ENCODE measurements at places on chromosomes 2 and 18.

DNA sequence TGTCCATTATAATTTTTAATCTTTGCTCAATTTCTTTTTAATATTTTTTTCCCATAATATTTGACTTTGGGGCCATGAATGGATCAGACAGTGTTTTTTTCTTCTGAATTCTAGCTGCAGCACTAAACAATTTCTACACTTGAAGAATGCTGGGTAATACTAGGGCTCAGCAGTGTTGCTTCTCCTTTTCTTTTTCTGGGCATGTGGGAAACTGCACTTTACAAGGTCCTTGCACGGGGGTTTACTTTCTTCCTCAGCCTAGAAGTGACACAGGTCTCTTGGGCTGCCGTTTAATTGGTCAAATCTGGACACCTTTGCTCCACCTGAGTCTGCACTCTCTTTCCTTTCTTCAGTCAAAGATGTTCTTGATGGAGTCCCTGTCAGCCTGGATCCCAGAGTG, 135.4 kb upstream of the APCDD1 start:
- DNase-seq, result no peak

GRCh38 chr2:232876161-232876977, 6.3 kb downstream of the SNORC start:
- DNase-seq, result no peak

DNA sequence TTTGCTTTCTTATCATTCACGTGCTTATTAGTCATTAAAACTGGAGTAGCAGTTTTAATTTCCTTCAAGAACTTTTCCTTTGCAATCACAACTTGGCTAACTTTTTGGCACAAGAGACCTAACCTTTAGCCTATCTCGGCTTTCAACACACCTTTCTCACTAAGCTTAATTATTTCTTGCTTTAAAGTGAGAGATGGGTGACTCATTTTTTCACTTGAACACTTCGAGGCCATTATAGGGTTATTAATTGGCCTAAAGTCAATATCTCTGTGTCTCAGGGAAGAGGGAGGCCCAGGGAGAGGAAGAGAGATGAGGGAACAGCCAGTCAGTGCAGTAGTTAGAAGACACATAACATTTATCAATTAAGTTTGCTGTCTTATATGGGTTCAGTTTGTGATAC, 289.8 kb downstream of the RBM43 start:
- no peak for DNase-seq

- no peak for DNase-seq
These were observed 83.7 kb downstream of the INPP5D start for GRCh38 chr2:233143700-233144331.

- DNase-seq, result no peak
These were observed 100.0 kb upstream of the CXCR4 start for GRCh38 chr2:136217996-136218395.

DNA sequence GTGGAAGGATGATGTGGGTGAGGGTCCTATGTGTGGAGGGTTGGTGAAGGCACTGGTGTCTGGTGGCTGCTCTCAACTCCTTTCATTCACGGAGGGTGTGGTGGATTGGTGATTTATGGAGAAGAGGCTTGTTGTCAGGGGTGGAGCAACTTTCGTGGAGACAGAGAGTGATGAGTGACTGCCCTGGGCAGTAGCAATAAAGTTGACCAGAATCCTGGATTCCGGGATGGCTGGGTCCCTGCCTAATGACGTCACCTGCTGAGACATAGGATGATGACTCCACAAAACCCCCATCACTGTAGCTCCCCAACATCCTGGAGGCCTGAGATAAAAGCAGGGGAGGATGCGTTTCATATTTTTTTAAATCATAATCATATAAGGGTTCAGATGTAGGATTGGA, 193.0 kb downstream of the ACKR3 start:
- no peak for DNase-seq

- DNase-seq, result no peak
These were observed 443.7 kb upstream of the CWC22 start for GRCh38 chr2:180450841-180451240.

DNA sequence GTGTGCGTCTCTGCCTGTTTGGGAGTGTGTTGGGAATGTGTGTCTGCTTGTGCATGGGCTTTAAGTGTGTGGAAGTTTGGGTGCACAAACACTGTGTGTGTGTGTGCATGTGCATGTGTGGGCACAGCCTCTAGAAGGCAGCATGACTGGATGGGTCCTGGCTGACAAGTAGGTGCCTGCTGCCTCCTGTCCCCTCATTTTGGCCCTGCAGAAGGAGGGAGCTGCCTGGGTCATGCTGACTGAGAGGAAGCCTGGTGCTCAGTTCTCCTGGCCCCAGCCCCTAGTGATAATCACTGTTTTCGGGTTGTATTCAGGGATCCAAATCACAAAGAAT, 34.1 kb downstream of the GLI2 start:
- DNase-seq, result no peak

GRCh38 chr2:20594048-20594750, 56.7 kb downstream of the HS1BP3 start:
- DNase-seq, result no peak

DNA sequence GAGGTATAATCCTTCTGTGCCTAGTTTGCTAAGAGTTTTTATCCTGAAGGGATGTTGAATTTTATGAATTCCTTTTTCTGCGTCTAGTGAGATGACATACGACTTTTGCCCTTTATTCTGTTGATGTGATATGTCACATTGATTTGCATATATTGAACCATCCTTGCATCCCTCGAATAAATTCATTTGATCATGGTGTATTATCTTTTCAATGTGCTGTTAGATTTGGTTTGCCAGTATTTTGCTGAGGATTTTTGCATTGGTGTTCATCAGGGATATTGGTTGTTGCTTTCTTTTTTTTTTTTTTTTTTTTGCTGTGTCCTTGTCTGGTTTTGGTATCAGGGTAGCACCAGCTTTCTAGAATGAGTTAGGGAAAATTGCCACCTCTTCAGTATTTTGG, 9.1 kb downstream of the GCC2 start:
- no peak for DNase-seq

GRCh38 chr2:8378016-8378810, 303.6 kb upstream of the ID2 start:
- DNase-seq, result no peak

GRCh38 chr2:230601510-230601909, 111.1 kb upstream of the CAB39 start:
- DNase-seq, result no peak

GRCh38 chr18:10057894-10058791, 144.3 kb downstream of the VAPA start:
- no peak for DNase-seq

DNA sequence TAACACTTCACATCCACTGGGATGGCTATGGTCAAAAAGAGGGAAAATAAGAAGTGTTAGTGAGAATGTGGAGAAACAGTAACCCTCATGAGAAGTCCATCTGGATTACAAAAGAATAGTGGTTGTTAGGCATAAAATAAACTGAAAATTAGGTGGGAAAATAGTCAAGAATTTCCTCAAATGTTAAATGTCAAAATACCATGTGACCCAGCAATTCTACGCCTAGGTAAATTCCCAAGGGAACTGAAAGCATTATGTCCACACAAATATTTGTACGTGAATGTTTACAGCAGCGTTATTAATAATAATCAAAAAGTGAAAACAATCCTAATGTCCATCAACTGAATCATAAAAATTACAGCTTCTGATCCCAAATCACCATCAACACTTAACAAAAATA, 11.0 kb downstream of the WDR33 start:
- no peak for DNase-seq

GRCh38 chr2:219425238-219426067, 7.3 kb downstream of the DES start:
- DNase-seq, result no peak

DNA sequence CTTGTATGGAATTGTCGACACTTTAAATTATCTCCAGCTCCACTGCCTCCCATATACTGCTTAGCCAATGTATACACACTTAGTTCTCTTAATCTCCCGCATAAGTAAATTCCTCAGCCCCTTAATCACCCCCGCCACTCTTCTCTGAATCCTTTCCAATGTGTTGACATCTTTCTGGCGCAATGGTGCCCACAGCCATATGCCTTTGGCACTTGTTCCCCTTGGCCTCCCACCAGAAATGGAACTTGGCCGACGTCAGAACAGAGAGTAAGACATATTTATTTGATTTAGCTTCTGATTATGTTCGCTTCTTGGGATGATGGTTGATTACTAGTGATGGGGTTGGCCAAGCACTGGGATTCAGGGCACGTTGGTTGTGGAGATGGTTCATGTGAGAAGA, 1089.3 kb upstream of the CELF4 start:
- DNase-seq, result no peak

DNA sequence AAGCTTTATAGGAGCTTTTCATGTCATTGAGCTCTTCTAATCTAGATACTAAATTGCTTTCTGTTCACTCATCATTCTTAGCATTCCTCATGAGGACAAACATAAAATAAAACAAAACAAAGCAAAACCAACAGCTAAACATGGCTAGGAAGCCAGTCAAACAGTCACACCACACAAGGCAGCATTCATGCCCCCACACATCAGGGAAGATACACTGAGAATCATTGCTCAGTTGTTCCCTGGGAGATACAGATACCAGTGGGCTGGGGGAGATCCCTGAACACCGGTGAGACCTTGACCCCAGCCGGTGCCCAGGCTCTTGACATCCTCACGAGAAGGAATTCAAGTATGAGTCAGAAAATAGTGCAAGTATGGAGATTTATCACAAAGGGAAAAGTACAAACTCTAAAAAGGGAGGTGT, 177.9 kb upstream of the ARL4C start:
- no peak for DNase-seq

- no peak for DNase-seq
These were observed 194.8 kb downstream of the ZNF804A start for GRCh38 chr2:184793176-184793575.

- DNase-seq, result no peak
These were observed 17.1 kb downstream of the KRCC1 start for GRCh38 chr2:88038263-88039105.

DNA sequence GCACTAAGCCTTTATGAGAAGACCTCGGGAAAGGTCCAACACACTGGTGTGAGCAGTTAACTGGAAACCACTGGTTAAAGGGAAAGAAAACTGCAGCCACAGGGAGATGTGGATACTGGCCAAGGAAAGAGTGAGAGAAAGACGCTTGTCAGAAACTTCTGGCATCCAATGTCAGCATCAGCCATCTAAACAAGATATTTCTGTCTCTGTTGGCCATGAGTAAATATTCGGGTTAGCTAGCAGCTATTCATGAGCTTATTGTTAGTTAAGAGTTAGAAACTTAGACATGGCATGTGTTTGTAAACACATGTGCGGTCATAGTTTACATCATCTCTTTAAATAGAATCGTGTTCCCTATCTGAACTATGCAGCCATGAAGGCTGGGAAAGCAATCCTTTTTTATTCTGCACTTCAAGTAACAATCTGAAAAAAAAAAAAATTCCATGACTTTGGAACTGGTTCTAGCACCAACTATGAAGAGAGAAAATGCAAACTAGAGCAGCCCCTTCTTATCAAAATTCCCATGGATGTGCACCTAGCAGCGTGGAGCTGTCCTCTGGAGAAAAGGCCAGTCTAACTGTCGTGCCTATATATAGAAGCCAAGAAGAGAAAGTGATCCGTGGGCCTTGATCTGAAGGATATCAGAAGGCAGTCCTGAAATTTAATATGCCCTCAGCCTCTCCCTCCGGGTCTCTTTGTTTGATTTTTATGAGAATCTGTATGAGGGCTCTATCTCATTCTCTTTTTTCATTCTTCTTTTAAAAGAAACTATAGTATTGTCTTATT, 84.0 kb upstream of the RFX8 start:
- no peak for DNase-seq

DNA sequence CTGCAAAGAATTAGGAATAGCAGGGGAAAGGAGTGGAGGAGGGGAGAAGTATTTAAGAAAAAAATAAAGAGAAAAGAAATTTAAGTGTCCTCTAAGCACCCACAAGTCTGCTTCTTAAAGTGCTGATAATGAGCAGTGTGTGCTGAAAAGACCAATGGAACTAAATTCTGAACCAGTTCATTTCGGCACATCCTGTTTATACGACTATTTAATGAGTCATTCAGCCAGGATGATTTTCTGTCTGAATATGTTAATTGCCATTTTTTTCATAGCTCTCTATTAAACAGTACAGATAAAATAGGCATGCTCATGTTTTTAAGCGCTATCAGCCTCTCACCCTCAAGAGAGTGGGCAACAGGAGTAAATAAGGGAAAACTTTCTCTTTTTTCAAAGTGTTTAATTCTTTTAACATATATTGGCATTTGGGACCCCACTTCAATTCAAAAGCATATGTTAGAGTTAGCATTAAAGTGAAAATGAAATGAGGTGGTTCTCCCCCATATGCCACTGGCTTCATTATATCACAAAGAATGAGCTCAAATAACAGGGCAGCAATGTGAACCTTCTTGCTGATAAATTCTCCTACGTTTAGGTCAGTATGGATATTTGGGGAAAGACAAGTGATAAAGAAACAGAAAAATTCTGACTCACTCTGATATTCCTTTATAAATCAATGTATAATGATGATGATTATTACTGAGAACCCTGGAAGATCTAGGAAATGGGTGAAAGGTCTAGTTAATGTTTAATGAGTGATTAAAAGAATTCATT, 87.5 kb downstream of the TCF4 start:
- DNase-seq, result no peak

All from activated T-cell treated with anti-CD3 and anti-CD28 coated beads for 4 hours (primary cell).